ENCODE measurements at places on chromosomes 11 and 22. TPM values are rescaled to one million over a fixed set of nuclear protein-coding genes. Genes with fewer than 3 reads are reported as not detected.

DNA sequence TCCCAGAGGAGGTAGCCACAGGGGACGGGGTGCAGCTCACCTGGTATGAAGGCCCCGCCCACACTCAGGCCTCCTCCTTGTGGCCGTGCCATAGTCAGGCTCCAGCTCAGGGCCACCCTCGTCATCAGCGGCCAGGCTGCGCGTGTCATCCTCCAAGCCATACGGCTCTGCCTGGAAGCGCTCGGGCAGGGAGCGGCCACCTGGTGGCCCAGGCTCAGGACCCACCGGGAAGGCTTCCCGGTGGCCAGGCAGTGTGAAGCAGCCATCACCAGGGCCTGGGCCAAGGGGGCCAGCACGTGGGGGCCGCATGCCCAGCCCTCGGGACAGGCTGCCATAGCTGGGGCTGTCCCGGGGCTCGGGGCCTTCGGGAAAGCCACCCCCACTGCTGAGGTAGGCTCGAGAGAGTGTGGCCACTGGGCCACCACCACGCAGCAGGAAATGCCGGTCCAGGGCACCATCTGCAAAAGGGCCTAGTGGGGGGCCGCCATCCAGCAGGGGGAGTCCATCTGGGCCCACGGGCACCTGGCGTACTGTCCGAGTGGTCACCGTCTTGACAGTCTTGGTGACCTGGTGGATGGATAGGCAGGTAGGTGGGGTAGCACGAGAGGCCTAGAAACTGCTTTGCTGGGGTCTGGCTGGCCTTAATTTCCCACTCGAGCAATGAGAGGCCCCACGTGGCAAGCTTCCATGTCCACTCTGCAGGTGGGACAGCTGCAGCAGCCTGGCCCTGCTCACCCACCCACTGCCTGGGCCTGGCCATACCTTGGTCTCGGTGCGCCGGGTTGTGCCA, 35.3 kb downstream of the ARVCF start:
- peaks cover 16% of the 10 kb centered on the region for H3K4me1 ChIP-seq
- DNase-seq, result no peak
- H3K4me3 ChIP-seq, result no peak overlapping the region
- H3K27ac ChIP-seq, result no peak overlapping the region

DNA sequence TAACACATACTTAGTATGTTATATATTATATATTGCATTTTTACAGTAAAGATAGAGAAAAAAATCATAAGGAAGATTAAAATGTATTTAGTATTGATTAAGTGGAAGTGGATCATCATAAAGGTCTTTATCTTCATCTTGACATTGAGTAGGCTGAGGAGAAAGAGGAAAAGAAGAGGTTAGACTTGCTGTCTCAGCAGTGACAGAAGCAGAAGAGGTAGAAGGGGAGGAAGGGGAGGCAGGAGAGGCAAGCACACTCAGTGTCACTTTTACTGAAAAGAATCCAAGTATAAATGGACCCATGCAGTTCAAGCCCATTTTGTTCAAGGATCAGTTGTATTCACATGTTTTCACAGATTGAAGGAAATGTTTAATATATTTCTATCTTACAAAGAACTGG, 69.7 kb downstream of the GAB2 start:
- H3K36me3 ChIP-seq, result no peaks in the 10 kb centered on the region
- no peak overlapping the region for H3K27ac ChIP-seq
- H3K4me3 ChIP-seq, result no peak overlapping the region
- H3K27me3 ChIP-seq, result no peaks in the 10 kb centered on the region
- peaks cover 31% of the 10 kb centered on the region for H3K4me1 ChIP-seq

DNA sequence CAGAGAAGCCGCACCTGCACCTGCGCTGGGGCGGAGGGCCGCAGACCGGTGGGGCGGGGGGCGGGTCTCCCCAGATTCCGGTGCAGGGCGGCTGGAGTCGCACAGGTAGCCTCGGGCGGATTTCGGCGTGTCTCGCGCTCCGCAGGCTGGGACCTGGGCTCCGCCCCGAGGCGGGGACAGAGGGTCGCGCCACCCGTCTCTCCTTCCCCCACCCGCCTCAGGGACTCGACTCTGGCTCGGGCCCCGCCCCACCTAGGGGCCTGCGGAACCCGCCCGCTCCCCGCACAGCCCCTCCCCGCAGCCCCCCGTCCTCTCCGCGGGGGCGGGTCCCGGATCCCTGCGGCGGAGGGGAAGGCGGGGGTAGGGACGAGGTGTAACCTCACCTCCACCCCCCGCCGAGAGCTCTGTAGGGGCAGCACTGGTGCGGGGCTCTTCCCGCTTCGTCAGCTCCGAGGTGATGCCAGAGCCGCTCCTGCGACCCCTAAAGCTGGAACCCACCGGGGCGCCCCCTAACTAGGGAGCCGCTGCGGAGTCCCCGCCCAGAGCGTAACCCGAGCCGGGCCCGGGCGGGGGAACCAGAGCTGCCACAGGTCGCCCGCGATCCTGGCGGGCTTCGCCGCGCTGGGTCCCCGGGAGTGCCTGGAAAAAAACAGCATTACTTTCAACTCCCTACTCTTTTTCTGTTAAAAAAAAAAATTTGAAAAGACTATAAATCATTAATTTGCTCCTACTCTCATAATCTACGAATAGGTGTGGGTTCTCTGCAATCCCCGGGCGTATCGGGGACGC, at the start of gene SLC29A2:
SLC29A2 (minus strand) TSS at position 134 of the 789 bp plus-strand sequence. CDS start 169 bp downstream, outside the sequence.
- no peaks in the 10 kb centered on the region for H3K36me3 ChIP-seq
- DNase-seq, result peak; percentile 84
- H3K27me3 ChIP-seq, result peaks cover 28% of the 10 kb centered on the region
- peak within 1 kb of the TSS; percentile 76 for H3K4me3 ChIP-seq

NFRKB gene
- 8.1 TPM for polyA plus RNA-seq

CRACR2B gene
- polyA plus RNA-seq, result 19.1 TPM

TOB2 gene
- polyA plus RNA-seq, result 15.4 TPM

BET1L gene
- polyA plus RNA-seq, result 30.1 TPM

GRCh38 chr11:79794484-79795393, 353.9 kb upstream of the TENM4 start:
- DNase-seq, result no peak
- H3K36me3 ChIP-seq, result no peaks in the 10 kb centered on the region
- H3K4me3 ChIP-seq, result no peak overlapping the region
- H3K27me3 ChIP-seq, result no peaks in the 10 kb centered on the region

DNA sequence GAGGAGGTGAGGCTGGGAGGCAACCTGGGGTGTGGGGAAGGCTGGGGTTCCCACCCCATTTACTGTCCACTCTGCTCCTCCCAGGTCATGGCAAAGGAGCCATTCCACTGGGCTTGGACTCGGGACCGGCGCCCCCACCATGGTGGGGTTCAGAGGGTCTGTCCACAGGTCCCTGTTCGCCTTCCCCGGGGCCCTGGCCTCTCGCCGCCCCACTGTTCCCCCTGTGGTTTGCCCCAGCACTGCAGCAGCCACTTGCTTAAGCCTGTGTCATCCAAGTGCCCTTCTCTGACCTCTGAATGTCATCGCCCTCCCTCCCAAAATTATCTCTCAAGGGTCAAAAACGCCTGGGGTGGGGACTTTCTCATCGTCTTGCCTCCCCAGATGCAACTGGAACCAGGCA, 2.6 kb downstream of the SPDYC start:
- no peak overlapping the region for H3K4me3 ChIP-seq
- no peak overlapping the region for H3K27ac ChIP-seq
- H3K4me1 ChIP-seq, result no peaks in the 10 kb centered on the region

- no peak overlapping the region for H3K27ac ChIP-seq
- no peaks in the 10 kb centered on the region for H3K4me1 ChIP-seq
- no peaks in the 10 kb centered on the region for H3K36me3 ChIP-seq
- no peak overlapping the region for H3K4me3 ChIP-seq
Measured at GRCh38 chr11:75782540-75783263, 14.1 kb downstream of the DGAT2 start.

DNA sequence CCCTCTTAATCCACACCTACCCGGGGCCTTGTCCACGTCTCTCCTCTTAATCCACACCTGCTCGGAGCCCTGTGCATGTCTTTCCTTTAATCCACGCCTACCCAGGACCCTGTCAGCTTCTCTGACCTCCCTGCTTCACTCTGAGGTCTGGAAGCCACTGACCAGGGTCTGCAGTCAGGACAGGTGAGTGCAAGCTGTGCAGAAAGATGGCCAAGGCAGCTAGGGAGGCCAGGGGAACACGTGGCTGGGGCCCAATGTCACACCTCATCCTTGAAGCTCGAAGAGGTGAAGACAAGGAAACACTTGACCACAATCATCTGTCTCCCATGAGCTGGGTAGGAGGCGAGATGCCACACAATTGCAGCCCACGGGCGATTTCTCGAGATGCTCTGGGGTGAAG, 1516.9 kb downstream of the BRD1 start:
- DNase-seq, result no peak
- H3K36me3 ChIP-seq, result no peaks in the 10 kb centered on the region
- H3K27ac ChIP-seq, result no peak overlapping the region
- H3K4me1 ChIP-seq, result peaks cover 3% of the 10 kb centered on the region

DNA sequence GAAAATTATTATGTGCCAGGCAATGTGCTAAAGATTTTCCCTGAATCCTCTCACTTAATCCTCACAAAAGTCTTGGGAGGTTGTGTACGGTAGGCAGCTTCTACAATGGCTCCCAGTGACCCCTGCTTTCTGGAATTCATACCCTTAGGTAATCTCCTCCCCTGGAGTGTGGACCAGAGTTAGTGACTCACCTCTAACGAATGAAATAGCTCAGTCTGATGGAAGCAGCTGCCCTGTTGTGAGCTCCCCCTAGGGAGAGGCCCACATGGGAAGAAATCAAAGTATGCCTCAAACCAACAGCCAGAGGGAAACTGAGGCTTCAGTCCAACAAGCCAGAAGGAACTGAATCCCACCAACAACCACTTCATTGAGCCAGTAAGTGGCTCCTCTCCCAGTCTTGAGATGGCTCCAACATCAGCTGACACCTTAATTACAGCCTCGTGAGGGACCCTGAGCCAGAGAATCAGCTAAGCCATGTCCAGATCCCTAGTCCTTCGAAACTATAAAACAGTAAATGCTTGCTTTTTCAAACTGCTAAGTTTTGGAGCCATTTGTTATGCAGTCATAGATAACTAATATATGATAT, 98.9 kb upstream of the ISX start:
- H3K4me1 ChIP-seq, result no peaks in the 10 kb centered on the region
- no peaks in the 10 kb centered on the region for H3K36me3 ChIP-seq
- H3K27me3 ChIP-seq, result no peaks in the 10 kb centered on the region
- DNase-seq, result no peak
- H3K4me3 ChIP-seq, result no peak overlapping the region

GSTT2 gene
- polyA plus RNA-seq, result 3.1 TPM

DNA sequence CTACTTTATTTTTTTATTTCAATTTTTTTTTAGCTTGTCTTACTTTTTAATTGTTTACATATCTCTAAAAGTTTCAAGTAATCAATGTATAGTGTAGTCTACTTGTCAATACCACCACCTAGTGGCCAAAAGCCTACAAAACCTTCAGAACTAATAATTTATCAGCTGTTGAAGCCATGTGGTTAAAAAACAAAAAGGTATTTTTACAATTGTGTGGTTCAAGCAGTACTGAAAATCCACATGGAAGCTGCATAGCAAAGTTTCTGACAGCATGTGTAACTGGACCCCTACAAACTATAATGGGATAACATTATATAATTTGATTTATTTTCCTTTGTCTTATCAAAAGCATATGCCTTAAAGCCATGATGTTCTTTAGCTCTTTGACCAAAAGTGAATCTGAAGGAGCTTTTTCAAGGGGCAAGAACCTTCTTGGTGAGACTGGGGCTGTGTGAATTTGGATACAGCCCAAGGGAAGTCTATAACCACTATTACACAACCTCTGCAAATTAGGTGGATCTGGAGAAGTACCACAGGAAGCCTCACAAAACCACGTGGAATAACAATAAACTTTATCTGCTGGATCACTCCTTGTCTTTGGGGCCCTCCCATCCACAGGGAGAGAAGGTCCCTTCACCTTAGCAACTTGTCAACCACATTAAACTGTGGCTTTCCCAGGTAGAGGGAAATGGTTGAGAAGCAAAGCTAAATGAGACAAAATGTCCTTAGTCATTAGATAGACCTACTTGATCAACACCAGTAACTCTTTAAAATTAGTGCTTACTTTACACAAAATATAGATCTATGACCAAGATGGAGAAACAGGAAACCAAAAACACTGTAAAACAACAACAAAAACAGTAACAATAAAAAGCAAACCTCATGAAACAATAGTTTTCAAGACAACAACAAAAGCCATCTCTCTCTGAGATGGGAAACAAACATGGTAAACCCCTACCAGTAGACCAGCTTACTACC, 9.9 kb downstream of the NARS2 start:
- H3K36me3 ChIP-seq, result peaks cover 11% of the 10 kb centered on the region
- H3K27ac ChIP-seq, result no peak overlapping the region
- peak; percentile 84 for DNase-seq
- H3K4me1 ChIP-seq, result peaks cover 11% of the 10 kb centered on the region
- H3K27me3 ChIP-seq, result no peaks in the 10 kb centered on the region

GDPD4 gene
- not detected for polyA plus RNA-seq

VPREB1 gene
- polyA plus RNA-seq, result 0.11 TPM

DNA sequence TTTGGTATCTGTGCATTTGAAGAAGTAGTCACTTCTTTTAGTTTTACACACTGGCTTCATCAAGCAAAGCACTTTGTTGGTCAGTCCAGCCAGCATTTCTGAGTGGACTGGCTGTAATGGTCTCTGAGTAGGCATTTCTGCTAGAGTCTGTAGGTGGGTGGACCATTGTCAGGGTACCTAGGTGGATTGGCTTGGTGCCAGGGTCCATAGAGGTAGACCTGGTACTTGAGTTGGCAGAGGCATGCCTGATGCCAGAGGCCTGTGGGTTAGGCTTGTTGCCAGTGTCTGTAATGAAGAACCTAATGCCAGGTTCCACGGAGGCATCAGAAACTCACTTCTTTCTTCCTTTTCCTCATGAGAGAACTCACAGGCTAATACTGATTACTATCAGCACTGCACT, 157.9 kb upstream of the C11orf87 start:
- no peaks in the 10 kb centered on the region for H3K27me3 ChIP-seq
- DNase-seq, result no peak
- H3K27ac ChIP-seq, result no peak overlapping the region
- H3K4me1 ChIP-seq, result no peaks in the 10 kb centered on the region

TREH gene
- 0.19 TPM for polyA plus RNA-seq

GRCh38 chr22:47059701-47060161, 297.3 kb downstream of the TBC1D22A start:
- H3K4me1 ChIP-seq, result no peaks in the 10 kb centered on the region
- no peaks in the 10 kb centered on the region for H3K36me3 ChIP-seq
- DNase-seq, result no peak
- H3K27ac ChIP-seq, result no peak overlapping the region
- no peaks in the 10 kb centered on the region for H3K27me3 ChIP-seq
- no peak overlapping the region for H3K4me3 ChIP-seq

FOLR3 gene
- 14.0 TPM for polyA plus RNA-seq

JHY gene
- 3.7 TPM for polyA plus RNA-seq

- H3K27ac ChIP-seq, result no peak overlapping the region
- no peak overlapping the region for H3K4me3 ChIP-seq
- no peaks in the 10 kb centered on the region for H3K27me3 ChIP-seq
Measured at GRCh38 chr11:22133776-22134175, 59.1 kb upstream of the ANO5 start.

DNA sequence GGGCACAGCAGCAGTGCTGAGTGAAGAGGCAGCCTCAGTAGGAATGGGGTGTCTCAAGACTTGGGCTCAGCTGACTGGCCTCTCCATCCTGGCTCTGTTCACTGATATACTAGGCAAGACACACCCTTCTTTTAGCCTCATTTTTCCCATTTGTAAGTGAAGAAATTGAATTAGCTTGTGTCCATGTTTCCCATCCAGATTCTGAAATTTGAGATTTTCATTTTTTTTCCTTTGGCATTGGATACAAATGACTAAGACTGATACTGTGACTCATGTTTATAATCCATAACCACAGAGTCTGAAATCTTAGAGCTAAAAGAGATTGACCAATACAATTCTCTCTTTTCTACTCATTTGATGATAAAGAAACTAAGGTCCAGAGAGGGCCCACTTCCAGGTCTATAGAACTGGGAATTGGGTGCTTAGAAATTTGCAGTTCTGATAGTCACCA, 110.9 kb downstream of the KCNC1 start:
- no peak overlapping the region for H3K4me3 ChIP-seq
- H3K36me3 ChIP-seq, result no peaks in the 10 kb centered on the region
- no peak for DNase-seq
- no peaks in the 10 kb centered on the region for H3K4me1 ChIP-seq

KRTAP5-7 gene
- polyA plus RNA-seq, result 0.12 TPM

Measured in lung (tissue), 17 donors.